ENCODE measurements at places on chromosomes 3 and 15. TPM values are rescaled to one million over a fixed set of nuclear protein-coding genes. Genes with fewer than 3 reads are reported as not detected.

The ZNF148 gene
- total RNA-seq: 33.3 TPM

The VPS33B gene
- 13.3 TPM for total RNA-seq

The DPPA4 gene
- not detected for total RNA-seq

The GMPS gene
- 102 TPM for total RNA-seq

The LZTFL1 gene
- 8.0 TPM for total RNA-seq

The TMC3 gene
- not detected for total RNA-seq

The SLC12A8 gene
- total RNA-seq: 23.3 TPM

The FGD5 gene
- 0.16 TPM for total RNA-seq

The RPS27L gene
- total RNA-seq: 73.0 TPM

GRCh38 chr15:70036585-70037291, 61.0 kb downstream of the TLE3 start:
- DNase-seq: no peak
- H3K4me1 ChIP-seq: no peaks in the 10 kb centered on the region
- H3K27me3 ChIP-seq: no peaks in the 10 kb centered on the region
- H3K4me3 ChIP-seq: no peak overlapping the region
- H3K36me3 ChIP-seq: no peaks in the 10 kb centered on the region

- no peaks in the 10 kb centered on the region for H3K36me3 ChIP-seq
- no peak for DNase-seq
- H3K4me1 ChIP-seq: no peaks in the 10 kb centered on the region
Observed at GRCh38 chr3:144822671-144823070, 851.0 kb downstream of the DIPK2A start.

GRCh38 chr3:48565591-48566400, 2.2 kb upstream of the UCN2 start:
- no peaks in the 10 kb centered on the region for H3K36me3 ChIP-seq
- H3K27me3 ChIP-seq: no peaks in the 10 kb centered on the region
- DNase-seq: no peak
- H3K27ac ChIP-seq: no peak overlapping the region
- no peaks in the 10 kb centered on the region for H3K4me1 ChIP-seq

DNA sequence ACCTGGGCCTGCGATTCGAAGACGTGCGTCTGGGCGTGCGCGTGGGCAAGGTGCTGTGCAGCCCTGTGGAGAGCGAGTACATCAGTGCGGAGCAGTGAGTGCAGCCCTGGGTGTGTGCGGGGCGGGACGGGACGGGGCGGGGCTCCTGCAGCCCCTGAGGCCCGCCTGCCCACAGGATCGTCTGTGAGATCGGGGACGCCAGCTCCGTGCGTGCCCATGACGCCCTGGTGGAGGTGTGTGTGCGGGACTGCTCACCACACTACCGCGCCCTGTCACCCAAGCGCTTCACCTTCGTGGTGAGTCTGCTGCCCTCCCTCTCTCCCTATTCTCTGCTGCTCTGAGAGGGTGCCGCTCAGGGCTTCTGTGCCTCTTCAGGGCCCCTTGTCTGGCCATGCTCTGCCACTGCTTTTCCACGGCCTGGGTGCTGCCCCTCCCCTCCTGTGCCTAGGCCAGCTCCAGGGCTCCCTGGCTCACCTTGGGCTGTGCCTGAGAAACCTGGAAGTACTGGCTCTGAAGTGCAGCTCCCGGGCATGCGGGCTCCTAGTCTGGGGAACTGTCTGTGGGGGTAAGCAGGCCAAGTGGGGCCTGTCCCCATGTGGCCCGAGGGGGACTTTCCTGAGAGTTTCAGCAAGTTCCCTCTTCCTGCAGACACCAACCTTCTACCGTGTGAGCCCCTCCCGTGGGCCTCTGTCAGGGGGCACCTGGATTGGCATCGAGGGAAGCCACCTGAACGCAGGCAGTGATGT, 31.8 kb downstream of the PLXNA1 start:
- H3K4me3 ChIP-seq: no peak overlapping the region
- no peaks in the 10 kb centered on the region for H3K4me1 ChIP-seq
- H3K27me3 ChIP-seq: no peaks in the 10 kb centered on the region
- peaks cover 2% of the 10 kb centered on the region for H3K36me3 ChIP-seq
- no peak for DNase-seq
- no peak overlapping the region for H3K27ac ChIP-seq

- H3K4me1 ChIP-seq: no peaks in the 10 kb centered on the region
- H3K36me3 ChIP-seq: no peaks in the 10 kb centered on the region
- no peaks in the 10 kb centered on the region for H3K27me3 ChIP-seq
- no peak overlapping the region for H3K27ac ChIP-seq
Observed at GRCh38 chr15:50810128-50810527, 44.6 kb upstream of the SPPL2A start.

DNA sequence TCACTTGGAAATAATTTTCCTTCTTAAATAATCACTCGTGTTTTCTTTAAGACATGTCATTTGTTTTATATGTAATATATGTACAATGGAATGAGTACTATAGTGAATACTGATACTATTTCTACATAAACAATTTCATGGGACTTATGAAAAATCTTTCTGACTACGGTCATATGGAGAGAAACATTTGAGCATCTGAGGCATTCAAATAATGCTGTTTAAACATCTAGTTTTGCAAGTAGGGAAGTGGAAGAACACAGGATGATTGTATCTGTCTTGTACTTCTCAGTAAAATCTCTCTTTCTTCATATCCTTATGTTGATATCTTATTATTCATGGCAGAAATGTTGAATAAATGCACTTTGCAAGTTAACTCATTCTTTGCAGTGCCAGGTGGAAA, 599.5 kb upstream of the KCNMB2 start:
- no peaks in the 10 kb centered on the region for H3K27me3 ChIP-seq
- H3K27ac ChIP-seq: no peak overlapping the region
- no peak overlapping the region for H3K4me3 ChIP-seq

GRCh38 chr3:29618395-29619282, 337.8 kb downstream of the RBMS3 start:
- H3K4me1 ChIP-seq: no peaks in the 10 kb centered on the region
- DNase-seq: no peak
- H3K4me3 ChIP-seq: no peak overlapping the region
- H3K27me3 ChIP-seq: no peaks in the 10 kb centered on the region
- H3K27ac ChIP-seq: no peak overlapping the region

DNA sequence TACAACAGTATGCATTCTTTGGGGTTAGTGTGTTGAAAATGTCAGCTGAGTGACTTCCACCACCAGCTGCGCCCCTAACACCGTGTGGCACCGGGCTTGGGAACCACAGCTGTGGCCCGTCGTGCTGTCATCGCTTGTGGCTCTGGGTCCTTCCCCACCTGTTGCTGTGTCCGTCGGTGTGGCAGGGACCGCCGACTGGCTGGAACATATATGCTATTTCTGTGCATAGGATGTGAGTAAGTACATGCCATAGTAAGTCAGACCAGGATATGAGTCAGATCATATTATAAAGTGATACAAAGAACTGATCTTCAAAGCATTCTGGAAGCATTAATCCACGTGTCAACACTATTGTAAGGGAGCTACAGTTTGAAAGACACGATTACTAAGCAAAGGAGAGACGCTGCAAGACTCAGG, 31.9 kb downstream of the EHD4 start:
- peak overlapping the region; percentile 49 for H3K27ac ChIP-seq
- no peaks in the 10 kb centered on the region for H3K27me3 ChIP-seq
- H3K36me3 ChIP-seq: peaks cover 5% of the 10 kb centered on the region
- H3K4me1 ChIP-seq: peaks cover 22% of the 10 kb centered on the region
- no peak overlapping the region for H3K4me3 ChIP-seq

- no peak overlapping the region for H3K27ac ChIP-seq
- DNase-seq: no peak
- no peaks in the 10 kb centered on the region for H3K27me3 ChIP-seq
- H3K36me3 ChIP-seq: no peaks in the 10 kb centered on the region
Observed at GRCh38 chr3:46987743-46988401, 8.4 kb downstream of the NBEAL2 start.

- DNase-seq: peak; percentile 74
- H3K4me3 ChIP-seq: no peak overlapping the region
- peaks cover 12% of the 10 kb centered on the region for H3K36me3 ChIP-seq
- H3K27me3 ChIP-seq: no peaks in the 10 kb centered on the region
- no peaks in the 10 kb centered on the region for H3K4me1 ChIP-seq
Observed at GRCh38 chr3:14461748-14462324, 59.4 kb downstream of the SLC6A6 start.

- no peaks in the 10 kb centered on the region for H3K27me3 ChIP-seq
- DNase-seq: no peak
- peaks cover 15% of the 10 kb centered on the region for H3K4me1 ChIP-seq
- H3K36me3 ChIP-seq: no peaks in the 10 kb centered on the region
- H3K4me3 ChIP-seq: no peak overlapping the region
- H3K27ac ChIP-seq: no peak overlapping the region
Observed at GRCh38 chr3:3089017-3089416, 21.2 kb downstream of the IL5RA start.

- DNase-seq: no peak
- H3K36me3 ChIP-seq: no peaks in the 10 kb centered on the region
- H3K4me3 ChIP-seq: no peak overlapping the region
- no peaks in the 10 kb centered on the region for H3K27me3 ChIP-seq
- H3K4me1 ChIP-seq: peaks cover 42% of the 10 kb centered on the region
Observed at GRCh38 chr3:141335531-141336061, 32.7 kb upstream of the ZBTB38 start.

DNA sequence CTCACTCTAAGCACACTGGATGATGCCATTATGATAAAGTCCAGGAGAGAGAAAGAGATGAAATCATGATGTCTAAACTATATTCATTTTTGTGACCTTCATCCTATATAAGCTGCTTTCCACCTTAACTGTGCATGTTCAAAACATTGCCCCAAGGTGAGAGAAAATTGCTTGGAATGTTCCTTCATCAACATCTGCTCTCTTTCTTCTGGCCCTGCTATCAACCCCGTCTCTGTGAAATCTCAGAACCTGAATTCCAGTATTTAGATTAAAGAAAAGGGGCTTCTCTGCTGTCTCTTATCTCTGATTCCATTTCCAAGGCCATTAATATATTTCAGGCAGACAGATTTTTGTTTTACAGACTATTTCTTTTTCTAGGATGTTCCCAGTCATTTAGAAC, 47.3 kb upstream of the PHLDB2 start:
- no peak for DNase-seq
- peaks cover 30% of the 10 kb centered on the region for H3K4me1 ChIP-seq
- no peak overlapping the region for H3K4me3 ChIP-seq
- no peaks in the 10 kb centered on the region for H3K27me3 ChIP-seq
- no peaks in the 10 kb centered on the region for H3K36me3 ChIP-seq
- H3K27ac ChIP-seq: peak overlapping the region; percentile 17

Data from Caco-2 (cell line).